ENCODE measurements at places on chromosomes 12 and 14.
A peak's percentile ranks its signal among the peaks of the same experiment; 100 is the strongest.

DNA sequence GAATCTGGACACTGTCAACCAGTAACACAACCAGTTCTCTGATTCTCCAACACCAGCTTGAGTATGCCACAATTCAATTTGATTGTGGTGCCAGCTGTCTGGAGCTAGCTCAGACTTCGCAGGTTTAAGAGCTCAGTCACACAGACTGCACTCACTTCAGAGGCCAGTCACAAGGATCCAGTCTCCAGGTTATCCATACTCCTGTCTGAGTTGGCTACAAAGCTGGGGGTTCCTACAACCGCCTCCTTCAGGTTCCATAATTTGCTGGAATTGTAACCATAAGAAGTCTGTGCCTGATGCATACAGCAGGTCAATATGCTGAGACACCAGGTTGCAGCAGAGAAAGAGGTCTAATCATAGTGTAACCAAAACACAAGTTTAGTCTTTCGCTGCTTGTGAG, 70.5 kb upstream of the CPSF6 start:
- no peak for DNase-seq

DNA sequence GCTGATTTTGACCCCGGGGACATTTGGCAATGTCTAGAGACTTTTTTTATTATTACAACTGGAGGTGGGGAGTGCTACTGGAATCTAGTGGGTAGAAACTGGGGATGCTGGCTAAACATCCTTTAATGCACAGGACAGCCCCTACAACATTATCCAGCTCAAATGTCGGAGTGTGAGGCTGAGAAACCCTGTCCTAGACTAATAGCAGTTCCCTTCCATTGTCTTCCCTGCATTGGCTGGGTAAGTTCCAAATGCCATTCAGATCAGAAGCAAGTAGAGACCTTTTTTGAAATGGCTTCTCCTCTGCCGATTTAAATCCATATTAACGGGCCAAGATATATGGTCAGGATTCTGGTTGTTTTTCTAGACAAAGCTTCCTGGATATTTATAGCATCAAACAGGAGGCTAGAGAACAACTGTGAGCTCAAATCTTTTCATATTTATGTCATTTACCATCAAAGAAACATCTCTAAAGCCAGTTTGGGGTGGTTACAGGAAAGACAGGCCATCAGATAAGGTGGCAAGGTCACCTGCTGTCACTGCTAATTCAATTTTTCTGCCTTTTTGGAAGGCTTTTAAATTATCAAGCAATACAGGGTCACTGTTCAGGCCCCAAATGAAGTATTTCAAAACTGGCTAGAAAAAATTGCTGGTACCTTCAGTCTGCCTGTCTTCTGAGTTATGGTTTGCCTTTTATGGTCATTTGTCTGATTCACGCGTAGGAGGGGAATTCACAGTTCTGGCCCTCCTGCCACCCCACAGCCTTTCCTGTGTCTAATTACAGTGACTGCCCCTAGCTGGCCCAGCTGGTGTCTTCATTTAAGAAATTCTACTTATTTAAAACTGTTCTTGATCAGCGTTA, 20.1 kb upstream of the AKAP5 start:
- DNase-seq: peak; percentile 58

DNA sequence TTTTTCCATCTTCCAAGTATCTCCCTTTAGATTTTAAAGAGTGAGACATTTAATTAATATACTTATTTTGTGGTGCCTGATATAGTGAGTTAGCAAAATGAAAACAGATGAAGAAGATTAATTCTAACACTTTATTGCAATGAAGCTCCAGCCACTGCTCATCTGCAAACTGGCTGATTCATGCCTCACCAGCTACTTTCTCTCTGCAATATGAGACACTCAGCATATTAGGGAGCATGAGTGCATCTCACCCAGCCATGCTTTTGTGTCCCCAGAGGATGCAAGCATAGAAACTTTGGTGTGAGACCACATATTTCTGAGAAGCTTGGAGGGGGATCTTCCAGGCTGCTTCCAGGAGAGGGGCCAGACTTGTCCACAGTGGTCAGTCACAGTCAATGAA, 148.6 kb downstream of the BMP4 start:
- DNase-seq: no peak

GRCh38 chr14:105980224-105980623, 453.8 kb downstream of the TMEM121 start:
- DNase-seq: no peak

GRCh38 chr14:93005135-93005813, 82.3 kb downstream of the CHGA start:
- DNase-seq: no peak

DNA sequence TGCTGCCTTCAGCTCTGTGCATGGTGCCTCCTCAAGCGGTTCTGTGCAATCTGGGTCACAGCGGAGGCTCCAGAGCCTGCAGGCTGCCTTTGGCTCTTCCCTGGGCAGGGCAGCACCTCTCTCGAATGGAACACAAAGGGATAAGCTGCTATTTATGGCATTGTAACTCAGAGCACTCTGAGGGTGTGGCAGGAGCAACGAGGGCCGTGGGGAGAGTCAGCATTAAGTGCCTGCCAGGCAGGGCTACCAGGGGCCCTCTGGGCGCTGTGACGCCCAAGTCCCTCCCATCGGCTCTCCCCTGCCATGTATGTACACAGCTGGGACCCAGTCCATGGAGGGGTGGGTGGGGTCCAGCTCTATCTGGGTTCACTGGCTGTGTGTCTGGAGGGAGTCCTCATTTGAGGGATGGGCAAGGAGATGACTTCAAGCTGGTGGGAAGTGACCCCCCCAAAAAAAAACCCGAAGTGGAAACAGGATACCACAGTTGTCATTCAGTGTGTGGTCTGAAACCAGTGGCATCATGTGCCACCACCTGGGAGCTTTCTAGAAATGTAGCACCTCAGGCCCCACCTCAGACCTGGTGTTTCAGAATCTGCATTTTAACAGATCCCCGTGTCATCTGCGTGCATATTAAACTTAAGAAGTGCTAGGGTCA, 44.0 kb upstream of the OAS1 start:
- DNase-seq: no peak

DNA sequence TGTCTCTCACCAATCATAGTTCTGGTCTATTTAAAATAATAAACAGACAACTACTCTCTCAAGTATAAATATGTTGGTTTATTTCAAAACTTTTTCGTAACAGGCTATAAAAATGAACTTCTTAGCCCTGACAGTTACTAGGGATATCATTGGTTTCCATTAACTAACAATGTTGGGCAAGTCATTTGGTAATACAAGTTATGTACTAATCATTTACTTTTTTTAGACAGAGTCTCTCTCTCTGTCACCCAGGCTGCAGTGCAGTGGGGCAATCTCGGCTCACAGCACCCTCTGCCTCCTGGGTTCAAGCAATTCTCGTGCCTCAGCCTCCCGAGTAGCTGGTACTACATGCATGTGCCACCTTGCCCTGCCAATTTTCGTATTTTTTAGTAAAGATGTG, 14.6 kb upstream of the KANSL2 start:
- no peak for DNase-seq

- no peak for DNase-seq
These were observed 3.7 kb upstream of the METAP2 start for GRCh38 chr12:95470300-95470699.

DNA sequence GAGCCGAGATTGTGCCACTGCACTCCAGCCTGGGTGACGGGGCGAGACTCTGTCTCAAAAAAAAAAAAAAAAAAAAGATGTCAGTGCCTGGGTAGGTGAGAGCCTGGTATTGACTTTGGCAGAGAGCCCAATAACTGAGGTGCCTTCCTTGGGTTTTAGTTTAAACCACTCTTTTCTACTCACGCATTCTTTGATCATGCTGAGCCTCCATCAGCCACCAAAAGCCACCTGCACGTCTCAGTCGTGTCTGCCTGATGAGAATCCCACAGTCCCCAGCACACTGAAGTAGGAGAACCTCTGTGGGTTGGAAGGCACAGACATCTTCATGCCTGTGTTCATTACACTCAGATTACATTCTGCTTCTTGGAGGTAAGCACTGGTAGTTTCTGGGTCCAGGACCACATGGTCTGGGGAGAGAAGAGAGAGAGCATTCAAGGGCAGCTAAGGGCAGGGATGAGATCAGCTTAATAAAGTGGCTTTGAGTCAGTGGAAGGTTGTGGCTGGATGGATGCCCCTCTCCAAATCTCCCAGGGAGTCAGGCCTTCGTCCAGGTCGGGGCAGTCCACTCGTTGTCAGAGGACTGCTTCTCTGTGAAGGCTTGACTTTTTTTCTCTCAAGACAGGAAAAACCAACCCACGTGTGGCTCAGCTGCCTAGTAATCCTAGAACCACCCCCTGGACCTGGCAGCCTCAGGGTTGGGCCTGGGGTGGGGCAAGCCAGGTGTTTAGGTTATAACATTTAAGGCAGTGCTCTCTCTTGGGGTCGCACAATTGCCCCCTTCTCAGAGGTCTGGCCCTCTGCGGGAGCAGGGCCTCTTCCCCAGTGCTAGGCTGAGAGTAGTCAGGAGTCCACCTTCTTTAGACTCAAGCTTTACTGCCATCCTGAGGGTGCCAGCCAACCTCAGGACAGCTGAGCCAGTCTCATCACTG, 32.6 kb upstream of the MAX start:
- no peak for DNase-seq

DNA sequence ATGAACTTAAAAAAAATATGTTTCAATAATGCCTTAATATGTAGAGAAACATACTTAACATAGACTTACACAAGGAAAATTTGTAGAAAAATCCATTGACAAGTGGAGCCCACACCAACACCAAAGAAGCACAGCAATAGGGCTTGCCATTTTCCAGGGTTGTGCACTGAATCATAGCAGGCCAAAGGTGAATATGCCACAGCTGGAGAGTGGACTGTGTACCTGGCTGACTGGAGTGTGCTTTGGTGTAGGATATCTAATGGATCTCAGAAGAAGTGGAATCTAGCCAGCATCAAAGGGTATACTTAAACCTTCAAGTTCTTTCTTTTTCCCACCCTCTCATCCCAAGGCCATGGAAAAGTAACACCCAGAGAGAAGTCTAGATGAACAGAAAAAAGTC, 4.8 kb downstream of the RPL10L start:
- no peak for DNase-seq

GRCh38 chr12:89427508-89428156, 75.3 kb upstream of the DUSP6 start:
- no peak for DNase-seq

- peak; percentile 66 for DNase-seq
These were observed 63.5 kb downstream of the DGLUCY start for GRCh38 chr14:91177073-91178034.

GRCh38 chr12:50555471-50555885, 50.7 kb downstream of the DIP2B start:
- no peak for DNase-seq

- peak; percentile 5 for DNase-seq
These were observed 146.0 kb upstream of the SFSWAP start for GRCh38 chr12:131564845-131565244.

DNA sequence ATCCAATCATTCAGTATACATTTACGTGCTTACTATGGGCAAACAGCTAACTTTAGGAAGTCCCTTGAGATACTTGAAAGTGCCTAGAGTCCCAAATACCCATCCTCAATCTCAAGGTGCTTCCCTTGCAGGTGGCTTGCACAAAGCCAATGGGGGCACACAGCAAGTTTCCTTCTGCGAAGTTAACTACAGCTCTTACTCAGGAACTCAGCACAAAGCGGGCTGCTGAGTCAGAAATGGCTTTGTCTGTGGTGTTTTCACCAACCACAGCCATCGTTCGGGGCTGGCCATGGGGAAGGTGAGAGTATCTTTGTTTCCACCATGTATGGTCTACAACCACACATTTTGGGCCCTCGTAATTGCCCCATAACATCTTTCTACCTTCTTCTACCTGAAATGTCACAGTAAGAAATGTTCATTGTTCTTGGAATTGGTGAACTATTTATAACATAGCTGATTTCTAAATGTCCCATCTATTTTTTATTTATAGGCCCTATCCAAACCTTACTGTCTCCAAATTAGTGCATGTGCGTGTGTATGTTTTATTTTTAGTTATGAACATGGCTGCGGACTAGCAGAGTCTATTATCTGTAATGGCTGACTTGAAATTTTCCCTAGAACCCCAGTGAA, 13.9 kb downstream of the MFAP5 start:
- DNase-seq: no peak

GRCh38 chr12:128612150-128612850, 211.5 kb downstream of the SLC15A4 start:
- no peak for DNase-seq

DNA sequence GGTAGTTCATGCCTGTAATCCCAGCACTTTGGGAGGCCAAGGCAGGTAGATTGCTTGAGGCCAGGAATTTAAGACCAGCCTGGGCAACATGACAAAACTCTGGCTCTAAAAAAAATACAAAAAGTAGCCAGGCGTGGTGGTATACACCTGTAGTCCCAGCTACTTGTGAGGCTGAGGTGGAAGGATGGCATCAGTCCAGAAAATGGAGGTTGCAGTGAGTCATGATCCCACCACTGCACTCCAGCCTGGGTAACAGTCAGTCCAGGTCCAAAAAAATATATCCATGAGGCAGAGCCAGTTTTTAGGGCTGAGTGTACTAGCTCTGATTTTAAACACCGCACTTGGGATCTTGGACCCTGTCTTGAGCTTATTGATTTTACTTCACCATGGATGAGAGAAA, 30.6 kb upstream of the FICD start:
- no peak for DNase-seq

DNA sequence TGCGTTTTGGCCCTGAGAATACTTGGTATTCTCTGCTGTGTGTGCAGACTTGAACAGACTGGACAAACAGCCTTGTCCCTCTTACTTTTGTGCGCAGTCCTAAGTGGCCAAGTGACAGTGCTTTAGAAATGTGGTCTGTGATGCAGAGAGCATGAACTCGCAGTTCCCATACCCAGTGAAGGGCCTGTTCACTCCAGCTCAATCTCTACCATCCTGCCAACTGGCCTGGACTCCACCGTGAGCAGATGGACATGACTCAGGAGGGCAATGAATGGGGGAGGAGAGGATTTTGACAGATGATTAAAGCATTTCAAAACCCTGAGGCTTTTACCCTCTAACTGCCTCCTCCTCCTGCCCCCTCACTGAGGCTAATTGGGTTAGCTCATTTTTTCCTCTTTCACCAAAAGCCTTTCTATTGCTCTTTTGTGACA, 62.5 kb upstream of the PYGL start:
- peak; percentile 64 for DNase-seq

DNA sequence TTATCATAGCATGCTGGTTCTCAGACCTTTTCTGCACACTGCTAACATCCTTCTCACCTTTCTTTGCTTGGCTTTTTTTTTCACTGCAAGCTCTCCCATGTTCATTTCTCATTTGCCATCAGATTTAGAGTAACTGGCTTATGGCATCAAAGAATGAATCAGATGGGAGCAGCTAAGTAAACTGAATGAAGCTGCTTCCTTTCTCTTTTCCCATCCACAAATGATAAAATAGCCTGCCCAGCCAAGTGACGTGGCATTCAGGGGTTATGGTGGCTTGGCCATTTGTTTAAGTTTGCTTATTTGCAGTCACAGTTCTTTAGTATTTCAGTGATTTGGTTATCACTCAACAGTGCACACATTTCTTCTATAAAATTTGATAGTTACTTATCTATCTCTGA, 708.6 kb downstream of the DIO2 start:
- DNase-seq: no peak

Data from NCI-H2227 treated with DMSO at 0.1 percent for 48 hours (cell line).